ENCODE measurements at places on chromosomes 5 and 9.

GRCh38 chr5:72427488-72428437, 79.4 kb downstream of the ZNF366 start:
- DNase-seq, result no peak

DNA sequence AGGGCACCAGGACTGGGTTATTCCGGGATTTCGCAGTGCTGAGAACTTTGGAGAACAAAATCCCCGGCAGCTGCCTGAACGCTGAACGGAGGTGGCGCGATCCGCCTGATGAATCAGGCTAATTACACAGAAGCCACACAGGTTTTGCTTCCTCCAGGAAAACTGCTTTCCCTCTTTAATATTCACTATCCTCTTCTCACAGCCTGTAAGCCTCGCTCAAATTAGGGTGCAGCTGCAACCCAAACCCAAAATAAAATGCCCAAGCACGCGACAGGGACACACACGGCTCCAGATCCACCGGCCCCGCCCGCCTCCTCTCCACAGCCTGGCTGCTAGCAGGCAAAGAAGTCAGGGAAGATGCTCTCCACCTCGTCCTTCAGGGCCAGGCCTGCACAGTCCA, 6.0 kb downstream of the SOHLH1 start:
- no peak for DNase-seq

DNA sequence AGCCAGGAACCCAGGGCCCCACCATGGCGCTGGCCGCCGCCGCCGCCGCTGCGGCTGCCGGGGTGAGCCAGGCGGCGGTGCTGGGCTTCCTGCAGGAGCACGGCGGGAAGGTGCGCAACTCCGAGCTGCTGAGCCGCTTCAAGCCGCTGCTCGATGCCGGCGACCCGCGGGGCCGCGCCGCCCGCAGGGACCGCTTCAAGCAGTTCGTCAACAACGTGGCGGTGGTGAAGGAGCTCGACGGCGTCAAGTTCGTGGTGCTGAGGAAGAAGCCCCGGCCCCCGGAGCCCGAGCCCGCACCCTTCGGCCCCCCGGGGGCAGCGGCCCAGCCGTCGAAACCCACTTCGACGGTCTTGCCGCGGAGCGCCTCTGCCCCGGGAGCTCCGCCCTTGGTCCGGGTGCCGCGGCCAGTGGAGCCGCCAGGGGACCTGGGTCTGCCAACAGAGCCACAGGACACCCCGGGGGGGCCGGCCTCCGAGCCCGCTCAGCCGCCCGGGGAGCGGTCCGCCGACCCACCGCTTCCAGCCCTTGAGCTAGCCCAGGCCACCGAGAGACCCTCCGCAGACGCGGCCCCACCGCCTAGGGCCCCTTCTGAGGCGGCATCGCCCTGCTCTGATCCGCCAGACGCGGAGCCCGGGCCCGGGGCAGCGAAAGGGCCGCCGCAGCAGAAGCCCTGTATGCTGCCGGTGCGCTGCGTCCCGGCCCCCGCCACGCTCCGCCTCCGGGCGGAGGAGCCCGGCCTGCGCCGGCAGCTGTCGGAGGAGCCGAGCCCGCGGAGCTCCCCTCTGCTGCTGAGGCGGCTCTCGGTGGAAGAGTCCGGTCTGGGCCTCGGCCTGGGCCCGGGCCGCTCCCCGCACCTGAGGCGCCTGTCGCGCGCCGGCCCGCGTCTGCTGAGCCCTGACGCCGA, 749 bp downstream of the SOWAHA start:
- DNase-seq, result no peak

DNA sequence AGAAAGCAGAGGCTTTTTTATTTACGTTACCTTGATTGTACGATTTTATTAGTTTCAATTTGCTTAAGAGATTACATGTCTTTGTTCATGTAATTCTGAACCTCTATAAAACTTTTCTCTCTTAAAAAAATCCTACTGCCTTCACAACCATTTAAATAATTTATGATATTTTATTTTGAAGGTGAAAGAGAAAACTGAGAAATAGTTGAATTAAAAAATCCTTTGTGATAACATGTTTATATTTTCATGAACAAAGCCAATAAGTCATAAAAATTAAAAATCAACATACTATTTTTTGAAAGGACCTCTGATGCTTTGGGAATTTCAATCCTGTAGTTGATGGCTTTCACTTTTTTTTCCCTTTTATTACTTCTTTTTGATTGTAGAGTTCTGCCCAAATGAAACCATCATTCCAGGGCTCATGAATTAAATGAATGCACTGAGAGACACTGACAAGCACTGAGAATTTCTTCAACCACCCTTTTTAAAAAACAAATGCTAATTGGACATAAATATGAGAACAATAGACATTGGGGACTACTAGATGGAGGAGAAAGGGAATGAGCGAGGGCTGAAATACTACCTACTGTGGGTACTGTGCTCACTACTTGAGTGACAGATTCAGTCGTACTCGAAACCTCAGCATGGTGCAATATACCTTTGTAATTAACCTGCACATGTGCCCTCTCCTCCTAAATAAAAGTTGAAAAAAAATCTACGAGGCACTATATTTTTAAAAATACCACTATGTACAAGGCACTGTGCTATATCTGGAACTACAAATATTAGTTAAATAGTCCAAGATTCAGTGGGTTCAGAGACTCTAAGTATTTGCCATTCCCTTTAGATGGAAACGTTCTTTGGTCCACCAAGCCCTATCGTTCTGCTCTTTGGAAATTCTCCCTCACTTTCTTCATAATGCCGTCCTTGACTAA, 5.9 kb downstream of the CDKN2A start:
- no peak for DNase-seq

DNA sequence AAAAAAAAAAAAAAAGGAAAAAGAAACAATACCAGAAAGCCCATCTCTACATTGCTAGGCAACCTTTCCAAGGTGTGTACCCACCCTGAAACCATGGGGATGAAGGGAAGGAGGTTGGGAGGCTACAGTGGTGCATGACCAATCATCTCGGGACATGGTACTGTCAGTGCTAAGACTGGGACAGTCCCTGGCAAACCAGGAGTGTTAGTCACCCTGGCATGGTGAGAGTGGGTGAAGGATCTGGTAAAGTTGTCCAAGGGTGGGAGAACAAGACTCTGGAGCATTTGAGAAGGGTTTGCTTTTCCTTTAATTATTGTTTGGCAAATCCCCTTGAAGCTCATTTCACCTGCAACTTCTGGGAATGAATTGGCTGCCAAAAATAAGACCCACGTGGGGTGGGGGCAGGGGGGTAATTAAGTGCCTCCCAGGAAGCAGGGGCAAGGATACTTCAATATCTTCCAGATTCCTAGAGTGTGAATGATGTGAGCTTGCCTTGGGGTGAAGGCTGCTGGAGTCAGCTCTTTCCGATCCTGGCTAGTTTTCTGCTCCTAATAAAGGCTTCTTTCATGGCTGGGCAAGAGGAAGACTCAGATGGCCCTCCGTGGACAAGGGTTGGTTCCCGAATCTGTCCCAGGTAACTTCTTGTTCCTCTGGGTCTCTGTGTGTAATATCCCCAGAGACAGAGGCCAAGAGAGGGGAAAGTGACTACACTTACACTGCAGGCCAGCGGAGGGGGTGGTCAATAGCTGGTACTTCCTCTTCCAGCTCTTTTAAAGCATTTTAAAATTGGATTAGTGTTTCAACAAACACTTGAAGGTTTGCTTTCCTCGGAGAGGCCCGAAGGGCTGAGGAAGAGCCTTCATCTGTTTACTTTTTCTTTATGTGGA, 61.6 kb upstream of the SPRY4 start:
- DNase-seq, result no peak

GRCh38 chr9:82128011-82128696, 139.6 kb downstream of the SPATA31D1 start:
- DNase-seq, result no peak

- DNase-seq, result no peak
Measured at GRCh38 chr5:101663543-101663942, 632.5 kb downstream of the SLCO4C1 start.

GRCh38 chr9:120110520-120110919, 469.4 kb downstream of the CDK5RAP2 start:
- no peak for DNase-seq

- DNase-seq, result no peak
Measured at GRCh38 chr9:14993061-14993800, 83.0 kb upstream of the FREM1 start.

GRCh38 chr9:117480729-117481128, 65.9 kb upstream of the ASTN2 start:
- DNase-seq, result no peak

GRCh38 chr5:168110870-168111832, 180.3 kb upstream of the WWC1 start:
- no peak for DNase-seq

- DNase-seq, result no peak
Measured at GRCh38 chr5:76855961-76856360, 6.1 kb downstream of the S100Z start.

DNA sequence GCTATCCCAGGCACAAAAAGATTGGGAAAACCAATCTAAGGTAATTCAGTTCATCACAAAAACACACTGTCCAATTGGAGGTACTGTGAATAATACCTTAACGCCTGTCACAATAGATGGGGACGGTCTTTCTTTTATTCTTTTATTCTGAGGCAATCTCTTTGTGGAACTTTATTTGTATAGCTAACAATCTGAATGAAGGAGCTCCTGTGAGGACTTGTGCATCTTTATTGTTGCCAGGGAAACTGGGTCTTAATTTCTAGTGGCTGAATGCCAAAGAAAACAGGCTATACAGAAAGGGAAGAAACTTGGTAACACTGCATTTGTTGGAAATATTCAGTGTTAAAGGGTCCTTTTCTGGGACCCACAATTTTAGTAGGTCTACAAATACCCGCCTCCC, 546.9 kb upstream of the C9orf72 start:
- no peak for DNase-seq

DNA sequence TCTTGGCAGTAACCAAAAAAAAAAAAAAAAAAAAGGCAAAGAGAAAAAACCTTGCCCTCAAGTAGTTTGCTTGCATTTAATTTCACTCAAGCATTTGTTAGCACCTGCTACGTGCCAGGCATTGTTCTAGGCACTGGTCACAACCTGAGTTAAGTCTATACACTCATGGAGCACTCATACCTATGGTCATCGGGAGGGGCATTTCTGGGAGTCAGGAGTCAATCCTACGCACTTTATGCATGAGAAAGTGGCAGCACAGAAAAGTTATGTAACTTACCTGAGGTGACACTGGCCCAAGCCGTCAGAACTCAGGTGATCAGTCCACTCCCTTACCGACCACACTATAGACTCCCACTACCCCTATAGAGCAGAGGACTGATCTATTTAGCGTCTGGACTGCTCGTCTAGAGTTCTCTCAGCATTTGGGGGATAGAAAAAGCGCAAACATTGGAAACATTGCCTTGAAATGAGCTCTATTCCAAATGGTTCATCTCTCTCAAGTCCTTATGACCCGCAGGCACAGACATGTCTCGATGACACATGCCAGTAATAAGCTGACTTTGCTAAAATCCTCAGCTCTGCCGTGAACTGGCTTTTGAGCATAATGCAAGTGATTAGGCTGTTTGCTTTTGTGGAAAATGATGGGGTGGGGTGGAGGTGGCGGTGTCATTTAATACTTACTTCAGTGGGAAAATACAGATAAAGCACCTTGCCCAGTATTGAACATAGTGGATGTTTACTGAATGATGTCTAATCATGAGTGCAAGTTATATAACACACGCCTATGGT, 160.2 kb downstream of the ARHGEF28 start:
- no peak for DNase-seq

DNA sequence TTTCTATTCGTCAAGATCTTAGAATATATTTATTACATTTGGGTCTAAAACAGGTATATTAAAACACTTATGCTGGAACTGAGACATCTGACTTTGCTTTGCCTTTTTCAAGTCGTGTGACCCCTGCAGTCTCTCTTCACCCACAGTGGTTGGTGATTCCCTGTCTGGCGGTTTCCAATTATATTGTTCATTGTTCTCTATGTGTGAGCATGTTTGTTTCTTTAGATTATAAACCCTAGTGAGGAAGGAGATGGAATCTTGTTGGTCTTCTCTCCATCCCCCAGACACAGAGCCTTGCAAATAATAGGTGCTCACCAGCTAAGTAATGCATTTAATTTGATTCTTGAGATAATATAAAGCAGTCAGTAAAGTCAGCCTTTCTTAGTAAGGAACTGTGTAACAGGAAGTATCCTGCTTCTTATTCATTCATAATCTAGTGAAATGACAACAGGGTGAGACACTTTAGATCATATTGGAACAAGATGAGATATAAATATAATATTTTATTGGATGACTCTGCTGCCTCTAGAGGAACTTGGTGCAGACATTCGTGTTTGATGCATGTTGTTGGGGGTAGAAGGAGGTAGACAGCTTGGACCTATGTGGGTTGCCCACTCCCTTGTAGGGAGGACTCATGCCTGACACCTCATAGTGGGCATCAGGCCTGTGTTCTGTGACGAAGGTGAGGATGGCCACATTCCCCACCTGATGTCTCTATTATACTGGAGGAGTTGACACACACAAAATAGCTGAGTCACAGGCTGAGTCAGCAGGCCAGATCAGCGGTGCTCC, 88.1 kb downstream of the FGF1 start:
- DNase-seq, result no peak

- DNase-seq, result no peak
Measured at GRCh38 chr5:59036274-59036961, 453.5 kb downstream of the RAB3C start.

GRCh38 chr5:151954255-151954654, 29.6 kb upstream of the GLRA1 start:
- DNase-seq, result no peak

GRCh38 chr9:137828527-137829259, 48.9 kb upstream of the CACNA1B start:
- no peak for DNase-seq

- DNase-seq, result no peak
Measured at GRCh38 chr5:72747826-72748225, 68.6 kb upstream of the TNPO1 start.

DNA sequence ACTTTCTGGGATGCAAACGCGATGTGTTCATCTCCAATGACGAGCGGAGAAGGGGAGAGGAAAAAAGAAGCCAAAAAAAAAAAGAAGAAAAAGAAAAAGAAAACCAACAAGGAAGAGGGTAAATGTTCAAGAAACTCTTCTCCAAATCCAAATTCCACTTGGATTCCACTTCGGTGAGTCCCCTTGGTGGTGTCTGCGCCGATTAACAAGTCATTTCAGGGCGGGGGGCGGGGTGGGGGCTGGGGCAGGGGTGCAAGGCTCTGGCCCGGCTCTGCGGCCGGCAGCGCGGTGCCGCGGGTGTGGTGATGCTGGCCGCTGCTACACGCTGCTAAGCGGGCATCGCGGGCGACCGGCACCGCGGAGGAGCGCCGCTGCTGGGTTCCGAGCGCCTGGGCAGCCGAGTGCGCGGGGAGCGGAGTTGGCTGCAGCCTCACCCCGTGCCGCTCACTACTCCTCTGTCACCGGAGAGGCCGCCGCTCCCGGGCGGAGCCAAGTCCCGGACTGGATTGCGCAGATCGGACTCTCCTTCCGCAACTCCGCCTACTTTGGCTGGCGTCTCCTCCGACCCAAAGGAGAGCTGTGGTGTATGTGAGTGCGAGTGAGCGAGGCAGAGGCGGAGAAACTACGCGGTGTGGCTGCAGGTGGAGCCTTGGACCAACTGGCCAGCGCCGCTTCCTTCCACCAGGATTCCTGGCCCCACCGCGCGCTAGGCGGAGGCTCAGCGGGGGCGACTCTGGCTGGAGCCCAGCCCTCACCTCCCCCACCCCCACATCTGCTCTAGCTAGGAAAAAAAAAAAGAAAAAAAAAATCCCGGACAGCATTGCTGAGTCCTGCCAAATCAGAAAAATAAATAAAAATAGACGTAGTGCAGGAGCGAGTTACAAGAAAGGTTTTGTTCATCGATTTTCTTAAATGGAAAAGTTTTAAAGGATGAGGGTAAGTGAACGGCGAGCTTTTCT, at the start of gene SEMA6A:
Gene SEMA6A, minus strand, starts transcription at position 457 of the 959 bp plus-strand sequence. CDS start 69,879 bp downstream, outside the sequence.
- no peak for DNase-seq

All from stimulated activated CD8-positive, alpha-beta memory T cell treated with anti-CD3 and anti-CD28 coated beads, Interleukin-4, amount 100 ng/mL, for 1 hour (primary cell).